ENCODE measurements at places on chromosomes 6 and 20.

DNA sequence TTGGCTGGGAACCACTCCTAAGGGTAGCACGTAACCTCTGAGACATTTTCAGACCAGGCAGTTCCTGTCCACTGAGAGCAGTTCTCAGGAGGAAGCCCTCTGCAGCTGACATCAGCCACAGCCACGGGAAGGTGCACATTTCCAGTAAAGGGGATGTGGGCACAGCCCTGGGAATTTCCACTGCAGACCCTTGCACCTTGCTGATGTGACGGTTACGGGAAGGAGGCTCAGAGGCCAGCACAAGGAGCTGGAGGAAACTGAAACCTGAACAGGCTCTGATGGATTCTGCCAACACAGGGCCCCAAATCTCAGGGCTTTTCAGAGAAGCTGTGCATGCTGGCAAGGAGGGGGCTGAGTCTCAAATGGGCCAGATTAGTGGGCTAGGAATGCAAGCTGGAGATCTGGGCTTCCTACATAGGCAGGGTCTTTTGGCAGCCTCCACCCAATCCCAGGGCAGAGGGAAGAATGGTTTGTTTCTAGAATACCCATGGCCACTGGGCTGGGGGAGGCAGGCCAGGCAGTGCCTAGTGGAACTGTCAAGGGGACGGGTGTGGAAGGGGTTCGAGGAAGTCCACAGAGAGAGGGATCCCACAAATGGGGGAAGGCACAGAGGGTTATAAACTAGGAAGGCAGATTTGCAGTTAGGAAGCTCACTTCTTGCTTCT lies 14.2 kb downstream of the EBF4 start:
- no peak for DNase-seq

GRCh38 chr20:1392443-1392692 lies 486 bp downstream of the FKBP1A start:
- DNase-seq, result no peak

DNA sequence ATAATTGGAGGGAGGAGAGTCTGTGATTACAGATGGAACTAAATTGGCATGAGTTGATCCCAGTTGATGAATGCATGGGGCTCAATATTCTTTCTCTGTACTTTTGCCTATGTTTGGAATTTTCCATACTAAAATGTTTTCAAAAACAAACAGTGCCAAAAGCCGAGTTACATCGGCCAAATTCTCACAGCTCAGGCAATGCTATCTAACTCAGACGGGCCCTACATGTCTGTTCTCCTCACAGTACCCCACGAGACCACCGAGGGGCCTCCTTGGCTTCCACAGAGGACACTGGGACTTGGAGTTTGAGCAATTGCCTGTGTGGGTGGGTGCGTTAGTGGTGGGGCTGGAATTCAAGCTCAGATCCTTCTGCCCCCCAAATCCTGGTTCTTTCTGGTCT lies 413.2 kb downstream of the CDH26 start:
- no peak for DNase-seq

DNA sequence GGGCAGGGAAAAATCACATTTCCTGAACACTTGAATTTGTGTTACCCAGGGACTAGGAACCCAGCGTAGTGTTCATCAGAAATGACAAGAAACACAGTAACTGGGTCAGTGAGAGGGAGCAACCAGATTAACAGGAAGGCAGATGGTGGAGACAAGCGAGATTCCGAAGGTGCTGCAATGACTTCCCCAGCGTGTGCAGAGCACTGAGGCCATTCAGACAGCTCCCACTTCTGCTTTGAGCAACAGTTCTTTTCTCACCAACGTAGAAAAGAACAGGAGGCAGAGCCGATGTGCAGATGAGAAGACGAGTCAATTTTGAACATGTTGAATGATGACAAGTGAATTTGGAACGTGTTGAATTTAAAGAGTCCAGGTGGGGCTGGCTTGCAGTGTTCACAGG lies 63.1 kb upstream of the IFNGR1 start:
- DNase-seq, result no peak

DNA sequence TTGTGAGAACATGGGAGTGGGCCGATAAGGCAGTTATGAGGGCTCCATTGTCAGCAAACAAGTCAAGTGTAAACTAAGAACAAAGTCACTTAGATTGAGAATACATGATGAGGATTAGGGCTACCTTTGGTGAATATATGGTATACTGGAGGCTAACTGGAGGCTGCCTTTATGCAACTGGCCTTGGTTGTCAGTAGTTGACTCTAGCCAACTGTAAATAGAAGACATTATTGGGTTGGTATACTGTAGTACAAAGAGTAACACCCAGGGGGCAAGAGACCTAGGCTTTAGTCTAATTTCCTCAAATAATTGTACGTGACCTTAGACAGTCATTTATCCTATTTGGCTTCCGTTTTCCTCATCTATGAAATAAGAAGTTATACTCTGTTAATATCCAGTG lies 235.2 kb downstream of the ARID1B start:
- DNase-seq, result no peak

DNA sequence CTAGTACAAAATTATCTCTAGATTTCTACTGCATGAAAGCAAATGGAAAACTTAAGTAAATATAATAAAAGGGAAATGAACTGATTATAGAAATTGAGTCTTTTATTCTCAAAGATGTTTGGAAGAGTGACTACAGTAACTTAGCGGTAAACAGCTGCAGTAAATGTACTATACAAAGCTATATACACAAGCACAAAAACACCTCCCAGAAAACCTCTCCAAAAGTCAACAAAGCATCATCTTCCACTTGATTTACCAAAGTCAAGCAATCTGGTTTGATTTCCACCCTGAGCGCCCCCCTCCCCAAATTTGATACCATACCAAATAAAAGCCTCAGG lies 142.1 kb upstream of the SHLD1 start:
- no peak for DNase-seq

- no peak for DNase-seq
Measured at GRCh38 chr20:38246357-38247165, 14.0 kb downstream of the KIAA1755 start.

DNA sequence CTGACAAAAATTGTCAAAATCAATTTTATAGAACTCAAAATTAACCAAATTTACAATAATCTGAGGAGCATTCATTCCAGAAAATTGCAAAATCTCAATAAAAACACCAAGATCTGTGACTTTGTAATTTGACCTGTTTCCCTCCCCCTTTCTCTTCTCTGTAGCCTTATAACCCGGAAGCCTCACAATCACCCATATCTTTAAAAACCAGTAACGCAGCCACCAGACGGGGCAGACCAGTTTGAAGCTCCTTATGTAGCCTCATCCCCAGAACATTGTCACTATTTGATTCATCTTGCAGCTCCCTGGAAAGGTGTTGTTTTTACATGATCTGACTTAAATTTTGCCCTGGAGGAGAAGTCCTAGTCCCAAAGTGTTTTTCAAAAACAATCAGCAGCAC lies 27.5 kb upstream of the TGM6 start:
- no peak for DNase-seq

DNA sequence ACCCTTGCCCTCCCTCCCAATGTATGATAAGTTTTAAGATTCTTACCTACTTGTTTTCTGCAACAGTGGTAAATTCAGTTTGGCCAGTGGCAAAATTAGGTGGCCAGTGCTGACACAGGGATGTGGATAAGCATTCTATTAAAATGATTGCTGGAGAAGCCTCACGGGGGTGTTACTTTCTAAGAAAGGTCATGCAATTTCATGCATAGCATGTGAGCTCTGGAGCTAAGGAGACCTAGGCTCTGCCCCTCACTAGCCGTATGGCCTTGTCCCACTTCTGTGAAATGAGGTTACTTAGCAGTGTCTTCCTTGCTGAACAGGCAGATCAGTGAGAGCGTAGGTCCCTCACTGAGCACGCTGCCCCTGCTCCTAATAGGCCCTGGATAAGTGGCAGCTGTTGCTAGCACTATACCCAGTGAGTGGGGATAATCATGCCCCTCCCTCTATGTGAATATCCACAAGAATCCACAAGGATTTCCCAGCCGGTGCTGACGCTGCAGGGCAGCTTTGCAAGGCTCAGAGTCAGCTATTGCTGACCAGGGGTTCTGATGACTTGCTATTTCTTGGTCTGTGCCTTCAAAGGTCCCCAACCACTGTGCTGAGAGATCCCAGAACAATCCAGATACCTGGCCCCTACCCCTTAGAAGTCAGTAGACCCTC lies 86.5 kb upstream of the MRPS10 start:
- DNase-seq, result no peak

DNA sequence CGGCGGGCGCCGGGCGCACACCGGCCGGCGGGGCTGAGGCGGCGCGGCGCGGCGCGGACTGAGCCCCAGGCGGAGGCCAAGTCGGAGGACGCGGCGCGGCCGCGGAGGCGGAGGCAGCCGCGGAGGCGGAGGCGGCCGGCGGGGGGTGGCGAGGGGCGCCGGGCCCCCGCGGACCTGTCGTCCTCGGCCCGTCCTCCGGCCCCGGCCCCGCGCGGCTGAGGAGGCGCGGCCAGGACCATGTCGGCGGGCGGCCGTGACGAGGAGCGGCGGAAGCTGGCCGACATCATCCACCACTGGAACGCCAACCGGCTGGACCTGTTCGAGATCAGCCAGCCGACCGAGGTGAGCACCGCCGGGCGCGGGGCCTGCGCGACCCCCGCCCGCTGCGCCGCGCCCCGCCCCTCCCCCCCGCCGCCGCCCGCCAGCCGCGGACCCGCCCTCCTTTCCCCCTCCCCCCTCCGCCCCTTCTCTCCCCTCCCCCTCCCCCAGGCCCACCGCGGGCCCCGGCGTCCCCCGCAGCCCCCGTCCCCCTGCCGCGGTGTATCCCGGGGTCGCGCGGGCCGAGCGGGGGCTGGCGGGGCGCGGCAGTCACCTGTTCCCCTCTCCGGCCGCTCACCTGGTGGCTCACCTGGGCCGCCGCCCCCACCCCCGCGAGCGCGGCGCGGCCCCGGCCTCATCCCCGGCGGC lies at the start of gene AFDN:
TSS of gene AFDN (plus strand) at position 16 of the 687 bp plus-strand sequence. CDS start at position 238, 222 bp downstream.
- DNase-seq, result peak; percentile 77

- no peak for DNase-seq
Measured at GRCh38 chr6:144289006-144289405, 3.9 kb downstream of the UTRN start.

- DNase-seq, result peak; percentile 32
Measured at GRCh38 chr6:142913036-142913510, 31.9 kb downstream of the HIVEP2 start.

GRCh38 chr6:161272635-161273273 lies 1.1 kb downstream of the AGPAT4 start:
- DNase-seq, result no peak

DNA sequence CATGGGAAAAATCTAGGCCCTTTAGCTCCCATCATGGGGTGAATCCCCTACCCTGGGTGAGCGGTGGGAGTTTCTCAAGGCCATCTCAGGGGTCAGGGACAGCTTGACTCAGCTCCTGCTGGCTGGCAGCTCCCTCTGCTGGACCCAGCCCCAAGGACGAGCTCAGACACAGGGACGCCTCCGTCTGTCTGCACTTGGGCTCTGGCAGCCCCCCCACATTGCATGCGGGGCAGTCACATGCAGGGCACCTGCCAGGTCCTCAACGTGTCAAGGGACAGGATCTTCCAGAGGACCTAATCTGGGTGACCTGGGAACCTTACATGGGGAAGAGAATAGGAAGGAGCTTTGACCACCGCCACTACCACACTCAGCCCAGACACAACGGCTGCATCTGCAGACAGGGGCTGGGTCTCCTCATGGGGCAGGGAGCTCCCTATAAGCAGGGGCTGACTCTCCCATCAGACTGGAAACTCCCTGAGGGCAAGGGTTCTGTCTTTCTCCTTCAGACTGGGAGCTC lies 173.4 kb downstream of the MRPL14 start:
- DNase-seq, result no peak

Measured in GM19239 (cell line).